ENCODE measurements at places on chromosomes 1 and 21.

GRCh38 chr21:14119038-14119437 is 91.7 kb downstream of the LIPI start:
- no peak for DNase-seq

- DNase-seq = no peak
These were observed 123.4 kb upstream of the CSF3R start for GRCh38 chr1:36605942-36606640.

DNA sequence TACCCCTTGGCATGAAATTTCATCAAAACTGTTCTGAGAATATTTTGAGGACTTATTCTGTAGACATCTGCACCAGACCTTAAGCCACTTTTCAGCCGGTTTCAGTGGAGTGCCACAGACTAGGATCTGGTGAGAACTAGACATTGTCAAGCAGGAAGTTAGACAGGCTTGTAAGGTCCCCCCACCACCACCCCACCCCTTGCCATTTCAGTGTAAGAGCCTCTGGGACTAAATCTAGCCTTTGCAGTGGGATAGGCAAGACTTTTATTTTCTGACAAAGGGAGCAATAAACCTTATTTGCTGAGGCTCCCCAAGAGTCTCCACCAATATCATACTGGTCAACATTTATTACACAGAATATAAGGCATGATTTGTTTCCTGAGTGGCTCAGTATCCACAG is 77.9 kb upstream of the EXO1 start:
- no peak for DNase-seq

GRCh38 chr1:168720839-168721238 is 8.2 kb downstream of the DPT start:
- no peak for DNase-seq

DNA sequence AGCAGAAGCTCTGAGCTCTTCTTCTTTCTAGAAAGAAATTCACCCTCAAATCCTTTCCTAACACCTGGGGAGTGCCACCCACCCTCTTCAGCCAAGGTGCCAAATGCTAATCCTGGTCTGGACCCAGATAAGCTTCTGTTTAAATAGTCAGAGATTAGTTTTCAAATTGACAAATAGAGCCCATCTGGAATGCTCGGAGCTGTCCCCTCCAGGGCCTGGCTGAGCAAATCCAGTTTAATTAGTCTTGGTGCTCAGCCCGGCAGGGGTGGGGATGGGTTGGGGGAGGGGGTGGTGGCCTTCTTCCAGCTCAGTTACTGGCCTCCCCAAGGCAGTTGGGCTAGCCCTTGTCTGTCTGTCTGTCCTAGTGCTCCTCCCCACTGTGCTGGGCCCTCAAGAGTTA is 269.5 kb downstream of the GRIK3 start:
- DNase-seq = no peak

DNA sequence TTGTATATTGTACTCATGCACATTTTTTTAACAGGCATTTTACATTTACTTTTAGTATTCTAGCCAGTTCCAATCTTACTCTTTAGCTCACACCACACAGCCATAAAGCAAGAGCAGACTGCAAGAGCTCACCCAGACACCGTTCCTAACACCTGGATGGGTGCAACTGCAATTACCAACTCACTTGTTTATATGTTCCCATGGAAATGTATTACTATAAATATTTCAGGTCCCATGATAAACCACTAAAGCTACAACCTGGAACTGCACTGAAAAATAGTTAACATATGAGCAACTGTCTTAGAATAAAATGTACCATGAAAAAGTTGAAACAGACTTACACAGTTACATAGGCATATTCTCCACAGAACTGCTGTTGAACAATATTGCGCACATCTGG is 30.8 kb downstream of the USP48 start:
- no peak for DNase-seq

- DNase-seq = no peak
These were observed 153.0 kb downstream of the KCNJ6 start for GRCh38 chr21:37763298-37763697.

DNA sequence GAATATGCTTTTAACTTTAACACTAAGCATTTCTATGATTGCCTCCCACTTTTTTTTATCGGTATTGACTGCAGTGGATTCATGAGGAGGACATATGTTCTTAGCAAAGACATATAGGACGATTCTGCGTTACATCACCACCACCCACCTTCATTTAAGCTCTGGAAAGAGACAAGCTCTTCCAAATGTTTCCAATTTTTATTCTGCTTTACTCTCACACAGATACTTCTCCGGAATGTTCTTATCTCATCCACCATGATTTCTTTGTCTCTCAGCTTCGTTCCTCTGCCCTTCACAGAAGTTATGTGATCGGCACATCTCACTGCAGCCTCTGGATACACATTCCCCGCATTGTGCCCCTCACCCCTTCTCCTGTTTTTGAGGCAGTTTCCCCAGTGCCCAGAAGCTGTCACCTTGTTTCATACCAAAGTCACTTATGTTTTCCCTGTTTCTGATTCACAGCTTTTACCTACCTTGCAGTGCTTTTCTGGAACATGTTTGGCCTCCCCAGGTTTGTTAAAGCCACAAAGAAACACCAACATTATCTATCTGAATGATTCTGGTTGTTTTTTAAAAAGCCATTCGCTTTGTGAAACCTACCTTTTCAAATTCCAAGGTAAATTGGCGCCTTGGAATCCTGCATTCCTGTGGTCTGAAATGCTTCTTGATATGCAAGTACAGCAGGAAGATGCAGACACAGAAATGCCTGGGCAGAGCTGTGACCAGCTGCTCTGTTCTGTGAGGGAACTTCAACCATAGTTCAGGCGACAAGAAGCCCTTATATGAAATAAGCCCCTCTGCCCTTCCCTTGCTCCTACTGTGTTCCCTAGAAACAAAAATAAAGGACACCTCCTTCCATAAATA is 1020.2 kb downstream of the TTLL7 start:
- no peak for DNase-seq

GRCh38 chr1:208332774-208333126 is 88.6 kb upstream of the PLXNA2 start:
- DNase-seq = no peak

- DNase-seq = no peak
These were observed 473 bp upstream of the BRDT start for GRCh38 chr1:91948501-91949355.

DNA sequence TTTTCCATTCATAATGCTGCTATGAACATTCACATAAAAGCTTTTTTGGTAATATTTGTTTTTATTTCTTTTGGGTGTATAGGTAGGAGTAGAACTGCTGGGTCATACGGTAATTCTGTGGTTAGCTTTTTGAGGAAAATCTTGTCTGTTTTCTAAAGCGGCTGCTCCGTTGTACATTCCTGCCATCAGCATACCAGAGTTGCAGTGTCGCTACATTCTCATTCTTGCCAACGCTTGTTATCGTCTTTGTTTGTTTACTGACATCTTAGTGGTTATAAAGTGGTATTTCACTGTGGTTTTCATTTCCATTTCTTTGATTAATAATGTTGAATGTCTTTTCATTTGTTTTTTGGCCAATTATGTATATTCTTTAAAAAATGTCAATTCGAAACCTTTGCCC is 469.8 kb upstream of the ZP4 start:
- no peak for DNase-seq

GRCh38 chr21:22224261-22224660 is 1226.1 kb downstream of the NCAM2 start:
- no peak for DNase-seq

GRCh38 chr1:12709091-12709491 is 6.8 kb upstream of the AADACL3 start:
- DNase-seq = no peak

- peak; percentile 60 for DNase-seq
These were observed 10.7 kb downstream of the PIGR start for GRCh38 chr1:206935491-206936067.

DNA sequence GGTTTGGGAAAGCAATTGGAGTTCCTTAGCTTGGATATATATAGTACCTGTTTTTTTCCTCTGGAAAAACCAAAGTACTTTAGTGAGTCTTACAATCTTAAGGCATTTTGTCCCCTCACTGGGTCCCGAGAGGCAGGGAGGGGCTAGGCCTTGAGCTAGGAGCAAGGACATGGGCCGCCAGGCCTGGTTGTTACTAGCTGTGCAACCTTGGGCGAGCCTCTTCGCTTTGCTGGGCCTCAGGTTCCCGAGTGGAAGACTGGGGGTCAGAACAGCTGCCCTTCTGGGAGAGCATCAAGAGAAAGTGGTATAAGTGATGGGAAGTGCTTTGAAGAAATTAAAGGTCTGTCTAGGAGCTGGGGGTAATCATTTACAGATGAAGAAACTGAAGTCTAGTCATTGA is 553.2 kb downstream of the KIF26B start:
- DNase-seq = no peak

DNA sequence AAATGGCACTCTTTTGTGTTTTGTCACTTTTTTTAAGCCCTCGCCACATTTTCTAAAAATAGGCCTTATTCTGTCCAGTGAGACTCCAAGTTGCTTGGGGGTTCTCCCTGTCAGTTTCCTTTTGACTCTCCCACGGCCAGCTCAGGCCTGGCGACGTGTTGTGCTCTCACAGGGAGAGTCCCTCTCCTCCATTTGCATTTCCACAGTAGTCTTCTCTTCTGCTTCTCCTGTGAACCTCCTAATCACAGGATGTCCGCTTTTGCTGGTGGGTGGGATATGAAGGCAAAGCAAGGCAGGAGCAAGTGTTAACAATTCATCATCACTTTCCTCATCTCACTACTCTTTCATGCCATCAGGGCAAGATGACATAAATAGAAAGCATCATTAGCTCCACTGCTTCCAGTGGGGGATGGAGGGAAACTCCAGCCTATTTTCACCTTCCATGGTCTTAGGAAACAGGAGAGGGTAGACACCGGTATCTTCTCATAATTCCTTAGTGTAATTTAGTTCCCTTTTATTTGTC is 99.8 kb downstream of the INTS7 start:
- DNase-seq = no peak

DNA sequence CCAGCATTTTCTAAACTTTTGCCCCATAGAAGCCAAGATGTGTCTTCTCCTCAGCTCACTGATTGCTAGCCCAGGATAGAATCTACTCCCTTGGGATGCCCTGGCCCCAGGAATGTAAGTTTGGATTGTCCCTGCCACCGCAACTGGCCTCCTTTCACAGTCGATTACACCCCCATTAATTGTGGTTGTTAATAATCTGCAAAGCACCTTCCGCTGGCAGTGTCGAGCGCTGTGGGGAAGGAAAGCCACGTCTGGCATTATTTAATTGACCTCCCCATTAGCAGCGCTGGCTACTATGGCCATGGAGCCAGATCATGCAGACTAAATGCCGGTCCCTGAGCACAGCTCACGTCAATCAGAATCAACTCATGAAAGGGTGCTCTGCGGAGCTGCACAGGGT is 597.3 kb upstream of the PLXNA2 start:
- DNase-seq = no peak

GRCh38 chr1:203860396-203861025 is 888 bp upstream of the SNRPE start:
- DNase-seq = no peak

DNA sequence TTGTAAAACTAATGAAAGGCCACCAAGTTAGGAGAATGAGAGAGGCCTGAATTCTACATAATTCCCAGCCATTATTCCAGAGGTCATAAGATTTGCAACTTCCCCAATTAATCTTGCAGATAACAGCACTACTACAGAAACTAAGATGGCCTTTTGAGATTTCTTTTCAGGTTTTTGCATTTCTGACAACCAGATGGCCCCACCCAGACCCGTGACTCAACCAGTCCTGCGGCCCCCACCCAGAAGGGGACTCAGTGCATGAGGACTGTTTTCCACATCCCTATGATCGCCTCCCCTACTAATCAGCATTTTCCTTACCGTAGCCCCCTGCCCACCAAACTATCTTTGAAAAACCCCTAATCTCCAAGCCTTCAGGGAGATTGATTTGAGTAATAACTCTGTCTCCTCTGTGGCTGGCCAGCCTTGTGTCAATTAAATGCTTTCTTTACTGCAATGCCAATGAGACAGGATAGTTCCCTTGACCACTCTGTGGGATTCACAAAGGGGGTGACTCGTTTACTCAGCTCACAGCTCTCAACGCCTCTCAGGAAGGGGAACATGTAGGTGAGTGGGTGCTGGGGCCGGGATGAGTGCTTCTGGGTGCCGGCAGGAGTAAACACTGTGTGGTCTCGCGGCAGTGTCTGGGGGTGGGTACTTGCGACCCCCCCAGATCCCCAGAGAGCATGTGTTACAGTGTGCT is 10.5 kb upstream of the CNIH3 start:
- no peak for DNase-seq

GRCh38 chr1:174967845-174968705 is 31.7 kb upstream of the CACYBP start:
- no peak for DNase-seq

DNA sequence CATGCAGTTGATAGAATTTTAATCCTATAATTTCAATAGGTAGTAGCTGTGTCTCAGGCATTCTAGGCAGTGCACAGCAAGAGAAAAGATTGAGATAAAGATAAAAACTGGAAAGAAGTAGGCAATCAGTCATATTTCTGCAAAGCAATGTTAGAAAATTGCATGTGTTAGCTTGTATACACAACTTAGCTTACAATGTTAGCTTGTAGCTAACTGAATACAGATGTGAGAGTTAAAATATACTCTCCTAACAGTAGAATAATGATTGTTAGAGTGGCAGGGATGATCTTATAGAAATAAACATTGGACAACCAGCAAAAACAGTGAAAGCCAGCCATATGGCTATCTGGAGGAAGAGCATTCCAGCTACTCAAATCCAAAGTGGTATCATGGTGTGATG is 29.0 kb downstream of the PTPRC start:
- no peak for DNase-seq

- no peak for DNase-seq
These were observed 118.5 kb downstream of the HLX start for GRCh38 chr1:220997791-220998190.

- DNase-seq = no peak
These were observed 57.7 kb downstream of the NTNG1 start for GRCh38 chr1:107198561-107198960.

GRCh38 chr1:119675349-119676345 is 27.6 kb upstream of the ZNF697 start:
- DNase-seq = peak; percentile 68

DNA sequence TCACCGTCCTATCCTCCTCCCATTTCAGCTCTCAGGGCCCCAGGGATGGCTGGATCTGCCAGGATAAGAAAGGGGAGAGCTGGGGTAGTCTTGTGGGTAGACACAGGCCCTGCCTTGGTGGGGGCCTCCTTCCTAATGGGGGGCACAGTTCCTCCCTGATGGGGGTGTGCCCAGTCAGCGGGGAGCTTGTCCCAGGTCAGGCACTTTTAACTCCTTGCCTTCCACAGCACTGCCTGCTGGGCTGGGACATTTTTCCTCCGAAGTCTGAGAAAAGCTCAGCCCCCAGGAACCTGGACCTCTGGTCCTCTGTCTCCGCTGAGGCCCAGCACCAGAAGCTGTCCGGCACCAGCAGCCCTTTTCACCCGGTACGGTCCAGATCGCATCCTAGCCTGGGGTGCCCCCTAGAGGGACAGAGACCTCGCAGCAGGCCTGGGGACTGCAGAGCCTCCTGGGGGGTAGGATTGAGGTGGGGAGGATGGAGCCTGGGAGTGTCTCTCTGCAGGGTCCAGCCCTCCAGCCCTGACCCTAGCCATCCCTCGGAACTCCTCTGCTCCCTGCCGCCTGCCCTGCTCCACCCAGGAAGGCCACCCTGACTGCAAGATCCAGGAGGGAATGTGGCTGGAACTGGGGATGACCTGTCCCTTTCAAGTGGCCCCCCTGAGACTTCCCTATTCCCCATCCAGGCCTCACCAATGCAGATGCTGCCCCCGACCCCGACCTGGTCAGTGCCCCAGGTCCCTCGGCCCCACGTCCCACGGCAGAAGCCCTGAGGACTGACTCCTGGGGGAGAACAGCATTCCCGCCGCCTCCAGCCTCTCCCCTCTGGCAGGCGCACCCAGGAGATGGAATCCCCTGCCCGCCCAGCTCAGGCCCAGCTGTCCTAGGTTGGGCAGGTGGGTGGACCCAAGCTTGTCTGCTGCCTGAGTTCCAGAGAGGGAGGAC is 12.0 kb downstream of the MIIP start:
- peak; percentile 77 for DNase-seq

Measured in hematopoietic multipotent progenitor cell treated with erythropoietin and hydrocortisone succinate and interleukin-3 and kit ligand, for 15 days (in vitro differentiated cells).